HT-29 (cell line): ENCODE measurements at places on chromosomes 3 and 15. TPM values are rescaled to one million over a fixed set of nuclear protein-coding genes. Genes with fewer than 3 reads are reported as not detected.

DNA sequence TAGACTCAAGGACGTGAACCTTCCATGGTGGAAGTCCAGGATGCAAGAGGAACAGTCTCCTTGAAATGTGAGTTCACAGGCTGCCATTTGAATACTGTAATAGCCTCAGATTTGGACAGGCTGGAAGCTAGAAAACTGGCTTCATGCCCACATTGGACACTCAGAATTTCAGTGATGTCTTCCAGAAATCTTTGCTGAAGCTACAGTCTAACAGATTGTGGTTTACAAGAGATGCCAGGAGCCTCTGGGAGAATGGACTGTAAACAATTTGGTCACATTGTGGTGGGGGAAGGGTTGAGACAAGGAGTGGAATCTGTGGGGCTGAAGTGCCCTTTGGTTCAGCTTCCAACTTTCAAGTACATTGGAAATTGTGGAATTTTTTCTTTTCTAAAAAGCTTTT, 252.0 kb upstream of the PROK2 start:
- no peak for DNase-seq

Gene VGLL4
- total RNA-seq: 25.1 and 28.4 TPM in 2 replicates

Gene SPSB4
- not detected in 2 replicates for total RNA-seq

DNA sequence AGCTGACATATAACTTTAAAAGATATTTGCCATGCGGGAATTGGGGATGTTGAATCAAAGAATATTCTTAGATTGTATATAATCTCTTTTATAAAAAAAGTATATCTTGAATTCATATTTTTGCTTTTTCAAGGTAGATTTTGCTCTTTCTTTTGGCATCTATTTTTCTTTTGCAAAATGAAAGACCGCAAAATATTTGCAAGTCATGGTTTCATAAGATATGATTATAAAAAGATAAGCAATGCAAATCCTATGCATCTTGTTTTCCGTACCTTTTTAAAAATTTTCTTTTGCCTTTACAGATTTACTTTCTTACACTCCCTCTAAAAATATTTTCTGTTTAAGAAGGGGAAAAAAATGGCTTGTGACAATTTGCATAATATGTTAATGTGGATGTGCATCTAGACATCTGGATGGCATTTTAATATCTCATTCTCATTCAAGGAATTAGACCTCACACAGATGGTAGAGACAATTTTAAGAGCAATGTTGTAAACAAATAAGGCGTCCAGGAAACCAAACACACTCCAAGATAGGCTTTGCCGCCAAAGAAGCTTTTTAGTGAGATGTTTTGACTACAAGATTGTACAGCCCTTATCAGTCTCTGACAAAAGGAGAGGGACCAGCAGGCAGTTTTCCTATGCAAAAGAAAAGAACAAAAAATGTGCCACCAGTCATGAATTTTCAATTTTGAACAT, 371.1 kb downstream of the CHL1 start:
- DNase-seq: no peak

Gene STRIT1
- not detected in 2 replicates for total RNA-seq

DNA sequence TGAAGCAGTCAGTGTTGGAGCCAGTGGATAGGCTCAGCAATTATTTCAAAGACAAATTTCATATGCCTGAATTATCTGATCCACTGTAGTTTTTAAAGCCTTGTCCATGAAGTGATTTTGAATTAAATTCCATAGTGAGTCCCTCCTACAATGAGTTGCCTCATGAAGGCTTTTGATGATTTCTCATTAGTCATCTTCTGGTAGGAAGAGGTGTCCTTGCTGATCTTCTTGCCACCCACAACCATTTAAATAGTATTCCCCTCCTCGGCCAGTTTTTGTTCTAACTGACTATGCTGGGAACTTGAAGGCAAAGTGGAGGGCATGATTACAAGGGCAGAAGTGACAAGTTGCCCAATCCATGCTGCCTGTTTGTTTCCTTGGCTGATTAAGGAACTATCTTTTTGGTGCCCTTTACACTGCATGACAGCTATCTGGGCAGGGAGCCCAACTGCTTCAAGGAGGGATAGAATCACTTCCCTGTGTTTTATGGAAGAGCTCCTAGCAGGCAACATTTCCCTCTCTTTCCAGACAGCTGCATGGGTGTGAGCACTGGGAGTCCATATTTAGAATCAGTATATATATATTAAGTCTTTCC, 617.5 kb downstream of the ZPLD1 start:
- DNase-seq: peak; percentile 51

GRCh38 chr3:27507515-27508266, 23.5 kb upstream of the SLC4A7 start:
- peak; percentile 65 for DNase-seq

DNA sequence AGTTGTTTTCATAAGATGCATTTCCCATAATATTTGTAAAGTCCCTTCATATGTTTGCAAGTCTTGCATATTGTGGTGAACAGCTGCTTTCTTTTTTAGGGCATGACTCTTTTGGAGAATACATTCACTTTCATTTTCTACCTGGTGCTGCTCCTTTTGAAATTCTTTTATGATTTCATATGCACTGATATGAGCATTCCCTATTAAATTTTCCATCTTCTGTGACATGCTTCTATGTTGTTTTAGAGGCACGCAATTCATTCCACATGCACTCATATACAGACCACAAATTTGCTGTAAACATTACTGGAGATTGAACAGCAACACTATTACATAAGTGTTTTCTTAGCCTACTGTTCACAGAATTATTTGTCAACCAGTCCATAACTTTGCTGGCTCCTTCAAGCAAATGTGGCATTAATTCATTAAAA, 92.8 kb upstream of the TNFSF10 start:
- DNase-seq: no peak

Gene IL17RB
- total RNA-seq: 14.9 and 17.0 TPM in 2 replicates

GRCh38 chr15:91271565-91272153, 171.6 kb downstream of the SV2B start:
- DNase-seq: peak; percentile 76

- DNase-seq: peak; percentile 62
Observed at GRCh38 chr15:82986442-82986780, 401 bp downstream of the RAMAC start.

GRCh38 chr15:45101749-45102148, 12.2 kb downstream of the DUOX2 start:
- DNase-seq: no peak

- DNase-seq: no peak
Observed at GRCh38 chr15:40918146-40918798, 10.9 kb upstream of the DLL4 start.

- DNase-seq: no peak
Observed at GRCh38 chr15:55823699-55824340, 80.9 kb upstream of the PRTG start.

DNA sequence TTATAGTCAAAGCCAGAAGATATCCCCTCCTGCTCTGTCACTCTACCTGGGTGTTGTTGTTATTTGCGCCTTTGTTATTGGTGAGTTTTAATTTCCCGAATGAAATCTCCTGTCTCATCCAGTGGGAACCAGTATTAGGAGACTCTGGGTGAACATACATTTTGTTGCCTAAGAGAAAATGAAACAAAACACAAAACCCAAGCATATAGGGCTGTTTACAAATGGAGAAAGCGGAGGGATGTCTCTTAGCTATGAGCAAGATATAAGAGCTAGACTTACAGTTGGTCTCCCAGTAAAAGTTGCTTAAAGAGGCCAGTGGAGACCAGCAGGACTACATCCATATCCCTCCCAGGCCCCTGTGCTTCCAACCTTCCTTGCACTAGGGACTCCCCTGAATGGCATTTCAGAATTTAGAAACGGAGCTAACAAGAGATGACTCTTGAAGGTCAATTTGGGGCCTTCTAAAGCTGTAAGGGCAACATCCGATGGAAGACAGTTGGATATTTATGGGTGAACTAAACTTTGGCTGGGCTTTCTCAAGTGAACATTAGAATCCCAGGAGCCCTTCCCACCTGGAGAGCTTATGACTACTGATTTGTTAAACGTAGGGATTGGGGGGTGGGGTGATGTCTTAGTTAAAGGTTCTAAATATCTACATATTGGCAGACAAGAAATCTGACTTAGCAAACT, 2.7 kb downstream of the EOMES start:
- DNase-seq: no peak

- DNase-seq: no peak
Observed at GRCh38 chr15:50800715-50801114, 35.2 kb upstream of the SPPL2A start.
